ENCODE measurements at places on chromosomes 12 and 14.

DNA sequence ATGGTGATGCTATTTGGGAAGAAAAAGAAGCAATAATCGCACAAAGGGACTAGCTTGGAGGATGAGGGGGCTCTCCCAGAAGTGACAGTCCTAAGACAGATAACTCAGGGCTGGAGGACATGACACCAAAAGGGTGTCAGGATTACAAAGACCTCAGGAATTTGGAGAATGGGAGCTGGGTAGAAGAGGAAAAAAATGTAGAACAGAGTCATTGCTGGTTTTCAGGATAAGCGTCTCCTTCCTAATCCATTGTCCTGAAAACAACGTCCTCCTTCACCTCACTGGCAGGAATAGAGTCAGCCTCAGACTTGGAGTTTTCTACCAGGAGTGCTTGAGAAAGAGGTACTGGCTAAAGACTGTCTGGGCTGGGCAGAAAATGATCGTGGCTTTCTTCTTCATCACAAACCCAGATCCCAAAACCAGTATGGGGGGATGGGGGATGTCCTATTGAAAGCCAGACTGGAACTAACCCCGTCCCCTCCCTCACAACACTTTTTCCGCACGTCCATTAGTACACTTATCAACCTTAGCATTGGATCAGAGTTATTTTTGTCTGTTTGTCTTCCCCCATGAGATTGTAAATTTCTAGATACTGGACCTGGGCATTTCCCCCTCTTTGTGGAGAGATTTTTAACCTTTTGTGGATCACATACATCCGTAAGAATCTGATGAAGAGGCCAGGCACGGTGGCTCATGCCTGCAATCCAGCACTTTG lies 14.3 kb downstream of the B4GALNT3 start:
- peak; percentile 21 for DNase-seq

- DNase-seq: no peak
Measured at GRCh38 chr14:100281286-100282082, 24.8 kb downstream of the SLC25A29 start.

- no peak for DNase-seq
Measured at GRCh38 chr12:94182986-94183707, 34.8 kb downstream of the PLXNC1 start.

DNA sequence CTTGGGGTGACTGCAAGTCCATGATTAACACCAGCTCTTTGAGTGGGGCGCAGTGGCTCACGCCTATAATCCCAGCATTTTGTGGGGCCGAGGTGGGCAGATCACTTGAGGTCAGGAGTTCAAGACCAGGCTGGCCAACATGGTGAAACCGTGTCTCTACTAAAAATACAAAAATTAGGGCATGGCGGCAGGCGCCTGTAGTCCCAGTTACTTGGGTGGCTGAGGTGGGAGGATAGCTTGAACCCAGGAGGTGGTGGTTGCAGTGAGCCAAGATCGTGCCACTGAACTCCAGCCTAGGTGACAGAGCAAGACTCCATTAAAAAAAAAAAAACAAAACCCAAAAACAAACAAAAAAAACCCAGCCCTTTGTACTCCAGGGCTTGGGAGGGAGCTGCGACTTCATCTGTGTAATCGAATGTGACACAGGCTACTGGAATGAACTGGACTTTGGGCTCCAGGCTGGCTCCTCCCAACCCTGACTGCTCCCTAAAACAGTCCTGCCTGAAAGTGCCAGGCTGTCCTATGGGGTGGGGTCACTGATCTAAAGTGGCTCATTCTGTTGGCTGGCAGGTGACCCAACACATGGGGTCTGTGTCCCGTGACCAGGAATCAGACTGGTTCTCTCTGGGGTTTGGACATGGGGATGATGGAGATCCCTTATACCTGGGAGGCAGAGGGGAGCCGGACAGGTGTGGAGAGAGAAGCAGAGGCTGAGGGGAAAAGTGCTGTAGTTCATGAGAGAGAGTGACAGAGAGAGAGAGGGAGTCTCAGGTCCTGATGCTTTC lies 9.3 kb upstream of the C12orf43 start:
- DNase-seq: no peak

DNA sequence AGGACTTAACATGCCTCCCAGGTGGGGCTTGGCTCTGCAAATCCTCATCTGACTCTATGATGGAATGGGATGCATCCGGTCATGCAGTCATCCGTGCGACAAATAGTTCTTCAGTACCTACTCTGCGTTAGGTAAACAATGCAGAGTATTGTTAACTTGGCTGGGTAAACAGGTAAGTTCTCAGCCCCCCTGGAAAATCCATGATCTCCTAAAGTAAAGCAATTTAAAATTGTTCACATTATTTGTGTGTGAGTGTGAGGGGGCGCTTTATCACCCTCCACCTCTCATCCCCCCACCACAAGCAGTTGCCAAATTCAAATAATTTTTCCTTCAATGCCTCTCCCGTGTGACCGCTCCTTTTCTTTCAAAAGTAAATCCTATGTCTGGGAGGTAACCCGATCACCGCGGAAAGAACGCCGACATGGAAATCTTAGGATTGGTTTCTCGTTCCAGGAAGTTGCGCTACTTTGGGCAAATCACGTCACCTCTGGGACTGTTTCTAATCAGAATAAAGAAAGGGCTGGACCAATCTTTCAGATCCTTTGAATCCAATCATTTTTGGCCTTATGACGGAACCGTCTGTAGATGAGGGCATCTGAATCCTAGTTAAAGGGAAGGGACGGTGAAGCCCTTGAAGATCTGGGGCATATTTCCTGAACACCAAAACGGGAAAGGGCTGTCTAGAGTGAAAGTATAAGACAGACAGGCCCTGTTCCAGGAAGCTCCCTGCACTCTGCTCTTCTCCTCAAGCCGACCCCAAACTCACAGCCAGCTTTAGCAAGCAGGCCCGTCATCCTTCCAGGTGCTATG lies 44.0 kb upstream of the SINHCAF start:
- DNase-seq: peak; percentile 79

DNA sequence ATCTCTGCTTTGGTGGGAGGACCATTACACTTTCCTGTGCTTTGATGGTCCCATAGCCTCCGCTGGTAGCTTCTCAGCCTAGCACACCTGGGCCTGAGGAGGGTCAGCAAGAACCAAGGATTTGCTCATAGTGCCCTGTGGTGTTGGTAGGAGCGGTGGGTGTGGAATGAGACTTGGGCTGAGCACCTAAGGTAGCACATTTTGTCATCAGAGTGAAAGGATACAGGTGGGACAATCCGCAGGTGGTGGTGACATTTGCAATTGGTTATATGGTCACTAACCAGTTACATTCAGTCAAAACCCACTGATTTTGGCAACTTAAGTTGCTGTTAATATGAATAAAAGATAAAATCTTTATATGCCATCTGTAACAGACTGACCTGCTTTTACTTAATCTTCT lies 46.7 kb downstream of the TTC6 start:
- no peak for DNase-seq

DNA sequence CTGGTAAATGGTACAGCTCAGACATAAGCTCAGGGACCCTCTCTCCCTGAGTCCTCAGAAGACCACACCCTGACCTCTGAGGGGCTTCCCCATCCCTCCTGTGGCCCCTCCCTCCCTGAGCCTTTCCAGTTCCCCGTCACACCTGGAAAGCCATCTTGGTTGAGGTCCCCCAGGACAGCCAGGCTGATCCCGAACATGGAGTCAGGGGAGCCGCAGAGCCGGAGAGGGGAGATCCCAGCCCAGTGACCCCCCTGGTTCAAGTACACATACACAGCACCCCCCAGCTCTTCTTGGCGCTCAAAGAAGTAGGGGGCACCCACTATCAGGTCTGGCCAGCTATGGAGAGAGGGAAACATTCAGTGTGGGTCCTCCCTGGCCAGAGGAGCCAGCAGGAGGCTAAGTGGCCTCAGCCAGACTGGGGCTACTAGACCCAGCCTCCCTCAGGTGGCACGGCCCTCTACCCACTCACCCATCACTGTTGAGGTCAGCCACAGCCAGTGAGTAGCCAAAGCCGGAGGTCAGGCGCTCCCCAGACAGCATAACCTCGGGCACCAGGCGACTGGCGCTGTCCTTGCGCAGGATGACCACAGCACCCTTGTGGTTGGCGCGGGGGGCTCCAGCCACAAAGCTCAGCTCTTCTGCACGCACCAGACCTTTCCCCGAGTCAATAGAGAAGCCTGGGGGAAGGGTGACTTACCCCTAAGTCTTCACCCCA lies 9.3 kb downstream of the ITGA7 start:
- DNase-seq: no peak

- no peak for DNase-seq
Measured at GRCh38 chr12:90243211-90243610, 534.6 kb upstream of the ATP2B1 start.

GRCh38 chr14:96723946-96724345 lies 73.2 kb upstream of the VRK1 start:
- no peak for DNase-seq

DNA sequence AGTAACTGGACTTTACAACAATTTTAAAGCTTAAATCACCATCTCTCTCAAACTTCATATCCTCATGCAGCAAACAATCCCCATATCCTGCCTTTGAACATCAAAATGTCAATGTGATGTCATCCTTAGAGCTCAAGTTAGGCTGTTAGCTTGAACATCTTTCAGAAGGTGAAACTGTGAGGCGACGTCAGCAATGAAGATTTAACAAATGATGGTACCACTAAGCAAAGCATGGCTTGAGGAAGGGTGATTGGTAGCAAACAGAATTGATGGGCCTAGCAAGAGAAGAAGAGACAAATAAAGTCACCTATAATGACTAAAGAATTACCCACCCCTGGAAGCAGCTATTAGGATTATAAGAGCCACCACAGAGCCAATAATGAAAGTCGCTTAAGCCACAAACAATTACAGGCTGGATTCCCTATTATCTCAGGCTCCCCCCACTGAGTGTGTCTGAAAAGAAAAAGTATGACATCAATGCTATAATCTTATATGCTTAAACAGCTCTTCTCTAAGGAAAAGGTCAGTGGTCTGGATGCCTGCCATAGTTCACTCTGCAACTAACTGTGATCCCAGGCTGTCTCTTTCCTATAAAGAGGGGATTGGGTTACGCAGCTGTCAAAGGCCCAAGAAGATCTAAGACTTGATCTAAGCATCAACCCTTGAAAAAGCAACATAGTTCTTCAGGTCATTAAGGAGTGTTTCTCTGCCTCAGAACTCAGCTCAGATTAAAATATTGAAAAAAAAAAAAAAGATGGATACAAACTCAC lies 18.1 kb downstream of the EGLN3 start:
- peak; percentile 61 for DNase-seq

DNA sequence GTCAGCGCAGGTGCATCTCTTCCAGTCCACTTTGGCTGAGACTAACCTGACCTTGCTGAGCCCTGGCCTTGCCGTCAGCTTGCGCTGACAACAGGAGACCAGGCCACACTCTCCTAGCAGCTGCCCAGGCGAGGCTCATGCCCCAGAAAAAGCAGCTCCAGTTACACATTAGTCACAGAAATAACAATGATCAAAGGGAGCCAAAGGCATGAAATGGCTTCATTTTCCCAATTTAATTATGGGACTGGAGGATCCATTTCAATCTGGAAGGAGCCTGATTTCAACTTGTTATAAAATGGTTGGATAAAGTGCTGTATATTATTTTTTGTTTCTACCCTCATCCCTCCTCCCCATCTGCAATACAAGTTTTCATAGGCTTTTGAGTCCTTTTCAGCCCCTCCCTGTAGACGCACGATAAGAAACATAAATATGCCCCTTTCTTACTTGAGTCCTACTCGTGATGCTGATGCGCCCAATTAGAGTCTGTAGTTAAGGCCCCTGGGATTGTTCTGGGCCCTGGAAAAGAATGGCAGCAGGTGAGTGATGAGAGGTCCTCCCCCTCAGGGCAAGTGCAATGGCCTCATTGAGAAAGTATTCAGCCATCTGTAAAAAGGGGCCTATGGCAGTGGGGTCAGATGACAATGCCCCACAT lies 376.0 kb downstream of the C12orf75 start:
- peak; percentile 55 for DNase-seq

DNA sequence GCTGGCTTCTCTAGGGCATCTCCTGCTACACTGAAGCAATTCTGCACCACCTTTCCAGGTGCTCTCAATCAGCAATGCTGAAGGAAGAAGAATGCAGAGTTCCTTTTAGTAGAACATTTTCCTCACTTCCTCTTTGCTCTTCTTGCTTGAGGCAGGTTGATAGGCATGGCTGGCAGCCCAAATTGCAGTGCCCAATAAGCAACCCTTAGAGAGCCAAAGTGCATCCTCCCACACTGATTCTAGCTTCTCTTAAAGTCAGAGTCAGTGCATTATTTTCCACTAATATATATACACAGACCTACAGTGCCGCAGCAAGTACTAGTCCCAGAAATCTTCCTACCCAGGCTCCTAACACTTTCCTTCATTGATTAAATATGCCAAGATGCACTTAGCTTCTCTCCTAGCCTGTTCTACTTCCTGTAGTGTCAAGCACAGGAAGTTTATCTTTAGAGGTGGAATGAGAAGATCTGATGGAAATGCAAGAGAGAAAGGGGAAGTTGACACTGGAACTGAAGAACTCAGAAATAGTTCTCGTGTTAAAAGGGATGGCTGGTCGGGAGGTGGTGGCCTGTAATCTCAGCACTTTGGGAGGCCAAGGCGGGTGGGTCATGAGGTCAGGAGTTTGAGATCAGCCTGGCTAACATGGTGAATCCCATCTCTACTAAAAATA lies 132.7 kb downstream of the SSPN start:
- DNase-seq: no peak

GRCh38 chr12:8860165-8860961 lies 37.9 kb downstream of the A2ML1 start:
- DNase-seq: peak; percentile 45

Measured in fibroblast of upper back skin (primary cell).